ENCODE measurements at places on chromosomes 12 and 14. TPM values are rescaled to one million over a fixed set of nuclear protein-coding genes. Genes with fewer than 3 reads are reported as not detected.

The APOLD1 gene
- total RNA-seq, result 2.9 TPM

The SLC41A2 gene
- 235 TPM for total RNA-seq

The NUDT4 gene
- 13.9 TPM for total RNA-seq

The NYNRIN gene
- total RNA-seq, result 2.5 TPM

DNA sequence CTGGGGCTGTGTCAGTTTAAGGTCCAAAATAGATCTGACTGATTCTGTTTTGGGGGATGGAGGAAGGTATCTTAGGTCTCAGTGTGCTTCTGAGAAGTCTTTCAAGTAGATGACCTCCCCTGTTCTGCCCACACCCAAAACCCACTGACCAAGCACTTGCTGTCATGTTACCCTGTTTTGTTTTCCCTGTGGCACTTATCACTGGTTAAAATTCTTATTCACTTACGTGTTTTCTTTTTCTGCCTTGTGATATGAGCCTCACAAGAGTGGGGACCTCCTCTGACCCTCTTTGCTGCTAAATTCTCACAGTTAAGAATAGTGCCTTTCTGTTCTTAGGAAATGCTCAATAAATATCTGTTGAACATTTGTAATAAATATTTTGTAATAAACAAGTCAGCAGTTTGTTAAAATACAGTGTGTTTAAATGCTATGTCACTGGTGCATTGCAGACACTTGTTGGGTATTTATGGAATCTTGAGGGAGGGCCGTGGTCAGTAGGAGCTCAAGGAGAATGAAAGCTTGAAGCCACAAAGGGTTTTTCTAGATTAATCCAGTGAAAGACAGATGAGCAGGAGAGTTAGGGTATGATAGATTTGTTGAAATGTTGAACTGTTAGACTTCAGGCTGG is 20.9 kb downstream of the PLEKHA5 start:
- DNase-seq, result no peak

- DNase-seq, result no peak
These were observed 98.8 kb upstream of the NTF3 start for GRCh38 chr12:5333096-5333495.

DNA sequence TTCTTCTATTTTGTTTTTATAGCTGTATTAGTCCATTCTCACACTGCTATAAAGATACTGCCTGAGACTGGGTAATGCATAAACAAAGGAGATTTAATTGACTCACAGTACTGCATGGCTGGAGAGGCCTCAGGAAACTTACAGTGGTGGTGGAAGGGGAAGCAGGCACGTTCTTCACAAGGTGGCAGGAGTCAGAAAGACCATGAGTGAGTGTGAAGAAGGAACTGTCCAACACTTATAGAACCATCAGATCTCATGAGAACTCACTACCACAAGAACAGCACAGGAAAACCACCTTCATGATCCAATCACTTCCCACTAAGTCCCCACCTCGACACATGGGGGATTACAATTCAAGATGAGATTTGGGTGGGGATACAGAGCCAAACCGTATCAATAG is 42.3 kb downstream of the ARMH4 start:
- no peak for DNase-seq

Data from liver (tissue), 10 donors.